Hair follicular keratinocyte (primary cell): ENCODE measurements at places on chromosomes 3 and 15. TPM values are rescaled to one million over a fixed set of nuclear protein-coding genes. Genes with fewer than 3 reads are reported as not detected.

Gene FBN1
- total RNA-seq, result 2.0 and 3.3 TPM in 2 replicates

Gene AADACL2
- not detected in 2 replicates for total RNA-seq

Gene CCR3
- not detected in 2 replicates for total RNA-seq

Gene C2CD4A
- not detected in 2 replicates for total RNA-seq

Gene GCNT3
- total RNA-seq, result 0.16 TPM in 1 of 2 replicates, not detected in the other

Gene CCDC54
- not detected in 2 replicates for total RNA-seq

Gene ZNF80
- total RNA-seq, result not detected in 2 replicates

Gene WDR72
- 0.19 TPM in 1 of 2 replicates, not detected in the other for total RNA-seq

Gene ATP6V1A
- 34.0 and 38.8 TPM in 2 replicates for total RNA-seq

Gene SLC9C1
- not detected in 2 replicates for total RNA-seq

Gene ENTPD3
- total RNA-seq, result 6.3 and 12.2 TPM in 2 replicates

Gene RTP3
- not detected in 2 replicates for total RNA-seq

Gene ARHGAP31
- 2.1 and 2.2 TPM in 2 replicates for total RNA-seq

Gene LRRIQ4
- total RNA-seq, result not detected in 2 replicates

Gene PYGO1
- total RNA-seq, result 0.55 and 0.91 TPM in 2 replicates

Gene OR5K3
- total RNA-seq, result not detected in 2 replicates

Gene CCK
- 1.0 and 2.8 TPM in 2 replicates for total RNA-seq

Gene TAGLN3
- total RNA-seq, result 22.4 and 39.2 TPM in 2 replicates

Gene OR5K2
- not detected in 2 replicates for total RNA-seq

Gene ULK4
- 5.0 and 5.1 TPM in 2 replicates for total RNA-seq

Gene DPPA2
- not detected in 2 replicates for total RNA-seq

Gene LMCD1
- total RNA-seq, result 3.0 and 7.3 TPM in 2 replicates

Gene GAP43
- total RNA-seq, result not detected in 2 replicates

Gene AMIGO3
- total RNA-seq, result not detected in 2 replicates
